Esophagus (tissue), 2 donors: ENCODE measurements at places on chromosomes 2 and 18. TPM values are rescaled to one million over a fixed set of nuclear protein-coding genes. Genes with fewer than 3 reads are reported as not detected.

The HOXD3 gene
- polyA plus RNA-seq = 0.77 TPM

The SATB2 gene
- polyA plus RNA-seq = 0.33 TPM

The KLHL41 gene
- polyA plus RNA-seq = 0.31 TPM

The ASB1 gene
- polyA plus RNA-seq = 10.1 TPM

The ABCG5 gene
- polyA plus RNA-seq = not detected

The CD8B2 gene
- polyA plus RNA-seq = 0.06 TPM

The SPATA3 gene
- polyA plus RNA-seq = not detected

The GCG gene
- 0.10 TPM for polyA plus RNA-seq

The CIB4 gene
- not detected for polyA plus RNA-seq

The TMEM163 gene
- polyA plus RNA-seq = 0.11 TPM

The SGPP2 gene
- polyA plus RNA-seq = 13.9 TPM

The PXDN gene
- 1.9 TPM for polyA plus RNA-seq

The RSAD2 gene
- 0.98 TPM for polyA plus RNA-seq

The BOLL gene
- polyA plus RNA-seq = not detected

The EMILIN1 gene
- polyA plus RNA-seq = 12.1 TPM

The ELAC1 gene
- 3.1 TPM for polyA plus RNA-seq

The SLC5A7 gene
- polyA plus RNA-seq = 0.02 TPM

The DSG1 gene
- polyA plus RNA-seq = 8.9 TPM

The SLC11A1 gene
- polyA plus RNA-seq = 1.1 TPM

The CD8A gene
- 3.5 TPM for polyA plus RNA-seq

The DAW1 gene
- polyA plus RNA-seq = not detected

The MEIS1 gene
- 30.4 TPM for polyA plus RNA-seq

The SPP2 gene
- not detected for polyA plus RNA-seq

The ARHGAP15 gene
- polyA plus RNA-seq = 0.69 TPM

The HNMT gene
- 16.4 TPM for polyA plus RNA-seq

The DPYSL5 gene
- polyA plus RNA-seq = not detected

The VIT gene
- polyA plus RNA-seq = 2.8 TPM

The GREB1L gene
- 0.16 TPM for polyA plus RNA-seq

The MEP1B gene
- polyA plus RNA-seq = not detected

The MAL gene
- polyA plus RNA-seq = 1,481 TPM

The NT5C1B gene
- not detected for polyA plus RNA-seq

The OTOS gene
- polyA plus RNA-seq = not detected

The SOX11 gene
- polyA plus RNA-seq = not detected

The SKOR2 gene
- polyA plus RNA-seq = not detected

The NTSR2 gene
- not detected for polyA plus RNA-seq

The SP3 gene
- 17.7 TPM for polyA plus RNA-seq

The FBLN7 gene
- 0.33 TPM for polyA plus RNA-seq

The AMER3 gene
- polyA plus RNA-seq = not detected
